ENCODE measurements at places on chromosomes 2 and 18.

GRCh38 chr2:18379870-18380269, 180.6 kb downstream of the RDH14 start:
- DNase-seq, result no peak

DNA sequence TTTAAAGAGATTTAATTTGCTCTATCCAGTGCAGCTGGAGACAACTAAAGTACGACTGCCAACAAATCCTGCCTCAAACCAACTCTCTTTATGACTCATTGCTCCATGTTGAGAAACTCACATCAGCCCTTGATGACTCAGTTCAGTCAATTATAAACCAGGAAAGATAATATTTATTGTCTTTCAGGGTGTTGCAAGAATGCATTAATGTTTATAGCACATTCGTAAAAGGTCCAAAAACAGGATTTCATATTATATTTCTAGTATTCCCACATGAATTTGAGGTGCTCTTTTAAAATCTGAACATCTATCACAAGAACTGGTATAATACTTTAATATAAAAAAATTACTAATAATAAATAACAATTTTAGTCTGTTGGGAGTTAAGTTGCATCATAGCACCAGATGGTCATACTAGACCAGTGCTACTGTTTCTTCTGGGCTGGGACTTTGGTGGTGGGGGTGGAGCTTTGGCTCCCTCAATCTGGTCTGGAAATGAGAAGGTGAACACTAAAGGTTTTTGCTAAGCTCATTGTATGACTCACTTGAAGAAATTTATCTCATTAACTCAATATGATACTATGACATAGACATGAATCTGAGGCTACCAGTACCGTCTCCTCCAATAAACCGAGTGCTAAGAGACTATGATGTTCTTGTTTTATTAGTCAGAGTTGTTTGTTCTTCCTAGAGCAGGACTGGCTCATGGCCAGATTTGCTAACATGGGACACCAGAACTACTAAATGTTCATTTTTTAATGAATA, 26.6 kb upstream of the MAP3K20 start:
- DNase-seq, result no peak

DNA sequence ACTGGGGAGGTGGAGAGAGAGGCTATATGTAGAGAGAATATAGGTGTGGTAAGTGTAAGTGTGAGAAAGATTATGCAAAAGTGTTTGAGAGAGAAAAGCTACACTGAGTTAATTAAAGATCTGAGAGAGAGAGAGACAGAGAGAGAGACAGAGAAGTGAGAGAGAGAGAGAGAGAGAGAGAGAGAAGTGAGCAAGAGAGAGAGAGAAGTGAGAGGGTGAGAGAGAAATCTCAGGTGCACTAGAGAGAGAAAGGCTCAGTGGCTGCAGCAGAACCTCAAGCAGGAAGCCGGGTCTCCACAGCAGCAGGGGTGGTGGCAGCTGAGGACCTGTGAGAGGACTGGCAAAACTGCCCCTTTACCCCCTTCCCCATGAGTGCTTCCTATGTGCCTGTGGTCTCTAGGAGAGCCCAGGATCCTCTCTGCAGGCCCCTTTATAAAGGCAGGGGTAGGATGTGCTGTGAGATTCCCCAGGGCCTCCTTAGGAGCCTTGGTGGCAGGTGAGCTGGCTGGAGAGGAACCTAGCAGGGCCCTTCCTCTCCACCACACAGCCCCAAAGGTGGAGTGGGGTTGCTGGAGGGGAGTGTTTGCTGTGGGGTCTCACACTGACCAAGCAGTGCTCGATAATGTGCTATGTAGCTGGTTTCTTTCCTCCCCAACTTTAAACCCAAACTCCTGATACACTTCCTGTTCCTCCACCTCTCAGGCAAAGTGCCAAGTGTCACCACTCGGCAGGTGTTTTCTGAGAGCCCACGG, 52.6 kb downstream of the SLC4A5 start:
- no peak for DNase-seq

DNA sequence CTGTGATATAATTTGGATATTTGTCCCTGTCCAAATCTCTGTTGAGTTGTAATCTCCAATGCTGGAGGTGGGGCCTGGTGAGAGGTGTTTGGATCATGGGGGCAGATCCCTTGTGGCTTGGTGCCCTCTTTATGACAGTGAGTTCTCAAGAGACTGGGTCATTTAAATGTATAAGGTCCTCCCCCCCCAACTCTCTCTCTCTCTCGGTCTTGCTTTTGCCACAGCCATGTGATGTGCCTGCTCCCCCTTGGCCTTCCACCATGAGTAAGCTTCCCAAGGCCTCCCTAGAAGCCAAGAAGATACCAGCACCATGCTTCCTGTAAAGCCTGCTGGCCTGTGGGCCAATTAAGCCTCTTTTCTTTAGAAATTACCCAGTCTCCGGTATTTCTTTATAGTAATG, 58.6 kb downstream of the FN1 start:
- no peak for DNase-seq

All from posterior cingulate gyrus (tissue), 11 donors.